AG09319 (cell line): ENCODE measurements at places on chromosomes 7 and 10.
A peak's percentile ranks its signal among the peaks of the same experiment; 100 is the strongest.

DNA sequence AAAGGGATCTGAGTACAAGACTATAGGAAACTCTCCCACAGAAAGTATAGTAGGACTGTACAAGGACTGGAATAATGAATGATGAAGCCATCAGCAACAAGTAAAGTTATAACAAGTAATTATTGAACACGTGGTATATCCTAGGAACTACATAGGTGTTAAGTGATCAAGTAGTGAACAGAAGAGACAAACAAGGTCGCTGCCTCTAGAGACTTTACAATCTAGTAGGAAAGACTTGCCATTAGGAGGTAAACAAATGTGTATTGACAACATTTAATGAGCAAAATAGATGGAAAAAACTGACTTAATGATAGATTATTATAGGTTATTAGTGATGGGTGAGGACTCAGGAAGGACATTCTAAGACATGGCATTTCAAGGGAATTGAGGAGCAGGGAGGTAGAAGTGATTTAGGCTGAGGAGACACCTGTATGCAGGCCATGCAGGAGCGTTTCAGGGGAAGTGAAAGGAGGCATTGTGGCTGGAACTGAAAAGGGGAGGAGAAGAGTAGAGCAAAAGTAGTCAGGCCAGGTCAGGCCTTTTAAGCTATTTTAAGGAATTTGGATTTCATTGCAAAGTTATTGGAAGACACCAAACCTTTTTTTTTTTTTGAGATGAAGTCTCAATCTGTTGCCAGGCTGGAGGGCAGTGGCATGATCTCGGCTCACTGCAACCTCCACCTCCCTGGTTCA, 8.5 kb upstream of the GLCCI1 start:
- DNase-seq = no peak

- no peak for DNase-seq
These were observed 31.7 kb downstream of the GPR22 start for GRCh38 chr7:107501593-107501992.

DNA sequence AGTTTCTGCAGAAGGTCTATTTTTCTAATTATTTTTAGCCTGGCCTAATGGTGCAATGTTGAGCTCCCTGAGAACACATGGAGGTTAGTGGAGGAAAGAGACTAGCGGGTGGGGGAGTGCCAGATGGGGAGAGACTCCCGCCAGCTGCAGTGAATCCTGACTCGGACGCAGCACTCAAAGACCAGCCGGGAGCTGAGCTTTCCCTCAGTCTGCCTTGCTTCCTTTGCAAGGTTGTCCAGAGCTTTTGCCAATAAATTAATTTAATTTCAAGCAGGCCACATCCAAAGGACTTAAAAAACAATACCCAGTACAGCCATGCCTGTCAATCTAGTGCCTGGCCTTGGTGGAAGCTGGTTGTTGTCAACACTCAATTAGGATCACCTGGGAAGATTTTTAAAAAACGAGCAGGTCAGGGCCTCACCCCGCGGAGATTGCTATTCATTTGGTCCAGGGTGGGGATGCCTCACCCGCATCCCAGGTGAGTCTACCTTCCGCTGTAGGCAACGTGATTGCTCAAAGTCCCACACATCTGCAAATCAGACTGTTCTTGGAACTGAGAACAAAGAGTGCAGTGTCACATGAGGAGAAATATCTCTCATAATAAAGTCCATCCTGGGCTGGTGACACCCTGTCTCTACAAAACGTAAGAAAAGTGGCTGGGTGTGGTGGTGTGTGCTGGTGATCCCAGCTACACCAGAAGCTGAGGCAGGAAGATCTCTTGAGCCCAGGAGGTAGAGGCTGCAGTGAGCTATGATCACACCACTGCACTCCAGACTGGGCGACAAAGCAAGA, 4.0 kb downstream of the CLRN3 start:
- no peak for DNase-seq

- DNase-seq = no peak
These were observed 63.9 kb downstream of the VOPP1 start for GRCh38 chr7:55508221-55509011.

DNA sequence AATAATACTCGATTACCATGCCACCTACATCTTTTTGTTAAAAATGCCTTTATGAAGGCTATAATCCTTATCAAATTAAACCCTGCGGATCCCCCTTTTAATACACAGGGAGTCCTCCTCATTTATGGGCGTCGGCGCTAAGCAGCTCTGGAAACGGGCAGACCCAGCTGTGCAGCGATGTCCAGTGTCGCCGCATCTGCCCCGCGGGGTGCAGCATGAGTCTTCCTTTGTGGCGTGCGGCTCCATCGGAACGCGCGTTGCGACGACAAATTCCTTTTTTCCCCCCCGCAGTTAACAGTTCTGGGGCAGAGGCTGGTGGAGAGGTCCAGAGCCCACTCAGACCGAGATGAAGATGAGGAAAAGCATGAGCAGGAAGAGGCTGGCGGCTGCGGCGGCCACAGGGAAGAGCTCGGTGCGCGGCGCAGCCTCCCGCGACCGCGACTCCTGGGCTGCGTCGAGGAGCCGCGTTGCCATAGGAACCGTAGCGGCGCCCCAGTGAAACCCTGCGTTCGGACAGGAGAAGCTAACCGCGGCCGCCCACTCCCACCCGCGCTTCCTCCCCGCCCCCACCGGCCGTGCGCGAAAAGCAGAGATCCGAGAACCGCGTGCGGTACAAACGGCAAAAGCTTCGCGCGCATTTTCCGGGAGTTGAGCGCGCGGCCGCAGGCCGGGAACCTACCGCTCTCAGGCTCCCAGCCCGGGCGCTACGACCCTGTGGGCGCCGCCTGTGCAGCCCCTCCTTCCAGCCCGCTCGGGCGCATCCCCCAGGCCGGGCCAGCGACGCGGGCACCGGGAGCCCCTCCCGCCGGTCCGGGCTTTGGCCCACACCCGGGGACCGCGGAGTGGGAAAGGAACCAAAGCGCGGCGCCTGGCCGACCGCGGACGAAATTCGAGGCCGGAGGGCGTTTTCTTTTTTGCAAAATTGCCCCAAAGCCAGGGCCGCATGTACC, 130.6 kb downstream of the SPAG6 start:
- DNase-seq = no peak

DNA sequence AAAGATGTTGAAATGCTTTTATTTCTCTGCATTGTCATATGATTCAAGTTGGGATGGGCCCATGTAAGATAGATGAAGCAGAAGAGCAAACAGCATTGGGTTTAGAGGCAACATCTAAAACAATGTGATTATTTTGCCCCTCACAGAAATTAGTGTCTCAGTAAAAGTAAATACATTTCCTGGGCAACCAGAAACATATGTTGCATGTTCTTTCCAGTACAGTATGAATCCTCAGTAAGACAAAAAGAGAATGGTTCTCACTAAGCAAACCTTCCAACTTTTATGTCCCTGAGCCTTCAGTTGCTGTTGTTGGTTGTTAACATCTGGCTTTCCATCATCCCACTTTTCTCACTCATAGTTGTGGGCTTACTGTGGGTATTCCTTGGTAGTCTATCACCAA, 222.5 kb upstream of the PRPS1L1 start:
- DNase-seq = no peak

DNA sequence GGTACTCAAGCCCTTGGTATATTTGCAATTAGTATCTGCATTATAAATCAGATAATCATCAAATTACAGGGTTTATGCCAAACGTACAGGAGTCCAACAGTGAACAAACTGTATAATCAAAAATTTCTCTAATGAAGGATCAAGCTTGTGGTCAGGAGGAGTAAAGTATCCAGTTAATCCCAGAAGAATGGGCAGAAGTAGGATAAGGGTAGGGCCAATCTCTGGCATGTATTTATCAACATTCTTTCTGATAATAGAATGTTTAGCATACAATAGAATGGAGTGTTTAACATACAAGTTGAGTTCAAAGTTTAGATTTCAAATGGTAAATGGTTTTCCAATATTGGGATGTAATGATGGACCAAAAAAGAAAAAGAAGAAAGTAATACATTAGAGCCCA, 103.0 kb downstream of the CALD1 start:
- no peak for DNase-seq

GRCh38 chr7:90222811-90223725, 11.5 kb downstream of the STEAP2 start:
- DNase-seq = peak; percentile 66

GRCh38 chr7:19930851-19931250, 157.4 kb upstream of the TMEM196 start:
- no peak for DNase-seq

DNA sequence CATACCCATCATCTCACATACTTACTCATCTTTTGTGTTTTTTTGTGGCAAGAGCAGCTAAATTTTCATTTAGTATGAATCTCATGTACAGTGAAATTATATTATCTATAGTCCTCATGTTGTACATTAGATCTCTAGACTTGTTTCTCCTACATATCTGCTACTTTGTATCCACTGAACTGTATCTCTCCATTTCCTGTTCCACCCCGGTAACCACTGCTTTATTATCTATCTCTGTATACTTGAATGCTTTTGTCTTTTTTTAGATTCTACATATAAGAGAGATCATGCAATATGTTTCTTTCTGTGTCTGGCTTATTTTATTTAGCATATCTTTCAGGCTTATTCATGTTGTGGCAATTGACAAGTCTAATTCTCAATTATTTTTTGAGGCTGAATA, 125.1 kb downstream of the ANKRD7 start:
- DNase-seq = no peak

DNA sequence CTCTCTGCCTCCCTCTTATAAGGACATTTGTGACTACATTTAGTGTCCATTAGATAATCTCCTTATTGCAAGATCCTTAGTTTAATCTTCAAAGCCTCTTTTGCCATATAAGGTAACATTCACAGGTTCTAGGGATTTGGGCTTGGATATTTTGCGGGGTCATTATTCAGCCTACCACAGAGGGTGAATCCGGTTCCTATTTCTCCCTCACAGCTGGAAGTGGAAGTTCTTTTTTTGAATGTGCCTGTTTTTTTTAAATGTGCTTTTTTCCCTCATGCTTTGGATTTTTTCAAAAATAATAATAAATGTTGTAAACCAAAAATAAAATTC, 17.1 kb upstream of the FAM221A start:
- no peak for DNase-seq

GRCh38 chr10:132996603-132997343, 54.4 kb upstream of the CFAP46 start:
- no peak for DNase-seq

GRCh38 chr10:129371541-129371940, 95.5 kb upstream of the MGMT start:
- DNase-seq = no peak

- peak; percentile 57 for DNase-seq
These were observed 803.6 kb downstream of the SORCS1 start for GRCh38 chr10:106360870-106361269.

DNA sequence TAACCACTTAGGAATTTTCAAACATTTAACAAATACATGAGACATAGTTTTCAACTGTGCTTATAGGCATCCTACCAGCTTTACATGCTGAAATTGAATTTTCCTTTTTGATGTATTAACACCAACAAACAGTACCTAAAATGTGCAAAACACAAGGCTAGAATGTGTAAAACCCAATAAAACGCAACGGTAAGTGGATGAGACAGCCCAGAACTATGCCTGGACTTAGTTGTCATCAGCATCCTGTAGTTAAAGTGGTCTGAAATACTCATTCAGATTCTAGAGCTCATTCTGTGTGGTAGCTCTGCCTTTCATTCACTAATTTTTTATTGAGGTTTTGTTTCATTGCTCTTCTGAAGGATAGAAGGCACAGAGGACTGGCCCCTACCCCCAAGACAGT, 137.1 kb downstream of the BMPER start:
- no peak for DNase-seq

GRCh38 chr7:48091506-48092433, 2.7 kb downstream of the UPP1 start:
- no peak for DNase-seq

GRCh38 chr10:25206693-25207414, 32.1 kb downstream of the GPR158 start:
- no peak for DNase-seq

DNA sequence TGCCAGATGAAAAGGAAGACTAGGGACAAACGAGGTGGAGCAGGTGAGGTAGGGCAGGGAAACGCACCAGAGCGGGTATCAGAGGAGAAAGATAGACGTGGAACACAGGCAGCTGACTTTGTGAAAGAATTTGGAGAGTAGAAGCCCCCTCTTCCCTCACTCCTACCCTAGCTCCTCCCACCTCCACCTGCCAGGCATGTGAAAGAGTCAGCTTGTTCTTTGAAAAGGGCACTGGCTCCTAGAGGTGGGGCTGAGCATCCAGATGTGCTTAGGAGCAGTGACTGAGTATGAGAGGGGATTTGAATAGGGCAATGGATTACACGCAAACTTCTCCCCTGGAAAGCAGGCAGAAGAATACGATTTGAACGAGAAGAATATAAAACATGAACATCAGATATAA, 174.2 kb upstream of the INHBA start:
- no peak for DNase-seq
